ENCODE measurements at places on chromosomes 5 and 9. TPM values are rescaled to one million over a fixed set of nuclear protein-coding genes. Genes with fewer than 3 reads are reported as not detected.
A peak's percentile ranks its signal among the peaks of the same experiment; 100 is the strongest.

Gene AJM1
- total RNA-seq, result 1.6 TPM

DNA sequence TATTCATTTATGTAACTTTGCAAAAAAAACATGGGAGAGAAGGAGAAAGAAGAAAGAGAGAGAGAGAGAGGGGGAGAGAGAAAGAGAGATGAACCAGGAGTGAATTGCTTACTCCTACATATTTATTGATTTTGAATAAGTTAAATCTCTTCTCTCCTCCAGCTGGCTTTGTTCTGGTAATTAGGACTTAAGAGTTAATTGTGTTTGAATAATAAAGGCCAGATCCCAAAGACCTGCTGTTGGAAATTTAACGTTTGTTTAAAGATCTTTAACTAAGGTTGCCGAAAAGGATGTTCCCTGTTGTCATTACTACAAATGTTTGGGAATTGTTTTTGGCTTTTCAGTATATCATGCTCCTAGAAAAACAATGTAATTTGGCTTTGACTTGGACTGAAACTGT lies 473.0 kb downstream of the TUSC1 start:
- H3K36me3 ChIP-seq, result peaks cover 11% of the 10 kb centered on the region
- H3K4me1 ChIP-seq, result peaks cover 28% of the 10 kb centered on the region
- DNase-seq, result no peak
- H3K4me3 ChIP-seq, result peak overlapping the region; percentile 45

- peak overlapping the region; percentile 53 for H3K4me3 ChIP-seq
- H3K4me1 ChIP-seq, result peaks cover 66% of the 10 kb centered on the region
- H3K27ac ChIP-seq, result no peak overlapping the region
- H3K27me3 ChIP-seq, result peaks cover 99% of the 10 kb centered on the region
- H3K36me3 ChIP-seq, result no peaks in the 10 kb centered on the region
- DNase-seq, result no peak
Measured at GRCh38 chr5:43038496-43038989, 1.6 kb downstream of the ANXA2R start.

- no peak overlapping the region for H3K27ac ChIP-seq
- no peaks in the 10 kb centered on the region for H3K36me3 ChIP-seq
- no peak for DNase-seq
- H3K27me3 ChIP-seq, result no peaks in the 10 kb centered on the region
- H3K4me3 ChIP-seq, result no peak overlapping the region
Measured at GRCh38 chr9:79220251-79220650, 351.5 kb upstream of the TLE4 start.

DNA sequence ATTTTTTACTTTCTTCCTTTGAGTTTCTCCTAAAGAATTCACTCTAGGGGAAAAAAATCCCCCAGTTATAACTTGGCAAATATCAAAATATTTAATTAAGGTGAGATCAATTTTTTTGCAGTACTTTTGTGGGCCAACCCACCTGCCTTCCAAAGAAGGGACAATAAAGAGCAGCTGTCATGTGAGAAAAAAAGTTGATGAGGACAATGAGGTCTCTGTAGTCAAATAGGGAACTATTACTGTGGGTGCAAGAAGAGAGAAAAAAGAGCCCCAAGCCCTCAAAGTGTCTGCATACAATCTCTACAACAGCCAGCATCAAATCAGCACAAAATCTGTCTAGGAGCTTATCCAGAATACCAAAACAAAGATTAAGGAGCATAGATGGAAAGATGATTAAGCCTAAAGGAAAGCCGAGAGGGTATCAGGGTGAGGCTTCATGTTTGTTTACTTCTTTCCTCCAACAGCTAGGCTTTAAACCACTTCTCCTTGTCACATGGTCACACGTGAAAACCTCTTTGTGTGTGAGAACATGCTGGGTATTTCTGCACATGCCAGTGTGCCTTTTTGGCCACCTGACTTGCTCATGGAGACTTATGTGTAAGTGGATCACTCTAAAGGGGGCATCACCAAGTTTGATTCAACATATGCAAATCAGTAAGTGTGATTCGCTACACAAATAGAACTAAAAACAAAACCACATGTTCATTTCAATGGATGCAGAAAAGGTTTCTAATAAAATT lies 19.2 kb upstream of the FYB1 start:
- no peaks in the 10 kb centered on the region for H3K36me3 ChIP-seq
- H3K4me1 ChIP-seq, result no peaks in the 10 kb centered on the region
- H3K27ac ChIP-seq, result no peak overlapping the region

DNA sequence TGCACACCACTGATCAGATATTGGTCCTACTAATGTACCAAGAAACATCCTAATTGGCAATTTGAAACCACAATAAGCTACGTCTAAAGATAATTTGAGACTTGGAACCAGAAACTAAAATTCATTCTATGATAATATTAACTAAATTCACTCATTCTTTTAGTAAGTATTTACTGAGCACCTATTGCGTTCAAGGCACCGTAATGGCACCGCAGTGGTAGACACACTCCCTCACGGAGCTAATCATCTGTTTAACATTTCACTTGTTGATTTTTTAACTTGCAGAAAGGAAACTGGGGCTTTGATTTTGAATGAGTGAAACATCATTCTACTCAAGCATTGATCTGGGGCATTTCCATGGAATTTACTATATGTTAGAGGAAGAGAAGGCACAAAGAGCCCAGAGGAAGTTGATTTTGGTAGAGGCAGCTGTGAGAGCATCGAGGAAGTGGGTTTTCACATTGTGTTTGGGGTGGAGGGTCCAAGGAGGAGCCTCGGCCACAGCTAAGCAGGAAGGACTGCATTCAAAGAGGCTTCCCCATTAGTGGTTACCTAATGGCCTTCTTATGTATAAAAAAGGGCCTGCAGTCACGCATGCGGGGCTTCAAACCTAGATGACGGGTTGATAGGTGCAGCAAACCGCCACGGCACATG lies 7.1 kb downstream of the RAPGEF1 start:
- no peaks in the 10 kb centered on the region for H3K36me3 ChIP-seq
- no peak for DNase-seq

Data from WTC11 (cell line).